ENCODE measurements at places on chromosomes 2 and 18. TPM values are rescaled to one million over a fixed set of nuclear protein-coding genes. Genes with fewer than 3 reads are reported as not detected.
A peak's percentile ranks its signal among the peaks of the same experiment; 100 is the strongest.

DNA sequence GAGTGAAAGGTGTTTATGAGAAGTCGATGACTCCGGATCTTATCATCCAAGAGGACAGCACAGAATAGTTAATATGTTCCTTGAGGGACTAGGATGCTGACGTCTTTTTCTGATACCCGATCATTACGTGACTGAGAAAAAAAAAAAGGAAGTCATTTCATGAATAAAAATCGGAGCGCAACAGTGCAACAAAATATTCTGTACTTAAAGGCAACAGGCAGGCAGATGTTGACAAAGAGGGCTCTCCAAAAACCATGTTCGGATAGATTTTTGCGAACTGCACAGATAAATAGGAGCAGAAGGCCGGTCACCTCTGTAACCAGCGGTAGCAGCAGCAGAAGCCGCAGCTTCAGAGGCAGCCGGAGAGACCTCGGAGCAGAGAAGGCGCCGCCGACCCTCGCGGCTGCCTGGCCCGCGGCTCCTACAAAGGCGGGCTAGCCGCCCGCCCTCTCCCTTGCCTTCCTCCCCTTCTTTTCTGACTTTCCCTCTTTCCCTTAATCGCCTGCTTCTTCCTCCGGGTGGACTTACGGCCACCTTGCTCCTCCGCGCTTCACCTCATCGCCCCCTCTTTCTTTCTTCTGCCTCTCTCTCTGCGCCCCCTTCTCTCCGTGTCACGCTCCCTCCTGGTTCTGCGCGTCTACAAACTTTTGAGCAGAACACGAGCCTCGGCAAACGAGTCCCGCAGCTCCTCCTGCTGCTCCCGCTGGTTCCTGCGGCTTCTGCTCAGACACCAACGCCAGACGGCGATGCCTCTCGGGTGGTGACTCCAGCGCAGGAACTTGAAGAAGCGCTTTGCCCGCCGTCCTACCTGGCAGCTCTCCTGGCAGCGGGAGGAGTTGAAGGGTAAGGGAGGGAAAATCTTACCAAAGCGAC is at the start of gene ADCYAP1:
Gene ADCYAP1, plus strand, starts transcription at position 654 of the 873 bp plus-strand sequence. CDS start 516 bp downstream, outside the sequence.
- peak; percentile 20 for DNase-seq

The SERPINB7 gene
- total RNA-seq: not detected

The IL1B gene
- total RNA-seq: 1.1 TPM

GRCh38 chr2:223068071-223068470 is 16.1 kb downstream of the KCNE4 start:
- no peak for DNase-seq

- no peak for DNase-seq
Observed at GRCh38 chr18:23127090-23127489, 8.2 kb upstream of the CABLES1 start.

DNA sequence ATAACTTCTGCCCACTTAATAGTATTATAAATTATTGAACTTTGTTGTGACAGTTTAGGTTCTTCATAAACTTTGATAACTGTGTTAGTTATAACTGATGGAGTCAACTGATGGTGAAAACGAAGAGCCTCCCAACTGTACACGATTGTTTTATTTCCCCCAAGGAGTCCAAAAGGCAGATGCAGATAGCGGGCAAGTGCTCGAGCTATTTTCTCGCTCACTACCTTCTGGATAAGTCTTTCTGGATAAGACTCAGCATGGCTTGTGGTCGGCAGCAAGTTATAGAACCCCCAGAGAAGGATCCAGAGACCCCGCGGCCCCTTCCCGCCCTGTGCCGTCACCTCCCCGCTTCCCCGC is 517 bp downstream of the GCFC2 start:
- DNase-seq: no peak

The EDAR gene
- total RNA-seq: not detected

GRCh38 chr2:229627728-229628127 is 86.6 kb downstream of the DNER start:
- DNase-seq: no peak

- DNase-seq: no peak
Observed at GRCh38 chr2:220660277-220661145, 911.6 kb downstream of the EPHA4 start.

The SERPINE2 gene
- 42.3 TPM for total RNA-seq

- DNase-seq: no peak
Observed at GRCh38 chr2:227615906-227616305, 1.3 kb upstream of the SCYGR3 start.

- no peak for DNase-seq
Observed at GRCh38 chr2:177289824-177290628, 25.5 kb upstream of the NFE2L2 start.

DNA sequence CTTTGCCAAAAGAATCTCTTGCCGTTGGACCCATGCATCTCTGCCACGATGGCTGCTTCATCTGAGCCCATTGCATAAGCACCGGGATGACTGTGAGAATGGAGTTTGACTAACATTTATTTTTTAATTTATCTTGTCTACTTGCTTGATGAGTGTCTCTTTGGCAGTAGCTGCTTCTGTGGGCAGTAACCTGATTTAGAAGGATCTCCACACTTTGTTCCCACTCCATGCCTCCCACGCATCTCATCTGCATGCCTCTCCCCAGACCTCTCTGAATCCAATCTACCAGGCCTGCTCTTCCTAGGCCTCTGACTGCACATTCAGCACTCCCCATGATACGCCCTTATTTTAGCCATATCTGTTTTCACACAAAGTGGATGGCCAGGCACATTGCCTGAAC is 23.7 kb upstream of the TMX3 start:
- no peak for DNase-seq

GRCh38 chr2:43269706-43270105 is 43.3 kb upstream of the ZFP36L2 start:
- no peak for DNase-seq

DNA sequence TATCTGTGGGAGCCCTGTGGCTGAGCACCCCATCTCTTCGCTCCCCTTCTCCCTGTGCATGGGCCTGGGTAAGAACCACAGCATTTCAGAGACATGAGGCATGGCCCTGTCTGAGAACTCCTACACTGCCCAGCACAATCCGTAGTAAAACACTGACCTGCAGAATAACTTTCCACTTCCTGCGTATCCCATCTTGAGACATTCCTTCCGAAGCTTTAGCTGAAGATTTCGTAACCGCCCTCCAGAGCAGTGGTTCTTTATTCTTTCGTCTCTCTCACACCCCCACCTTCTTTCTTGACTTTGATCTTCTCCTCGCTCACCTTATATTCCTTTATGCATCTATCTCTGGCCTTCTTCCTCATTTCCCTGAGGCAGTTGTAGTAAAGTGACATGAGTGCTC is 381.1 kb downstream of the HRH4 start:
- no peak for DNase-seq

DNA sequence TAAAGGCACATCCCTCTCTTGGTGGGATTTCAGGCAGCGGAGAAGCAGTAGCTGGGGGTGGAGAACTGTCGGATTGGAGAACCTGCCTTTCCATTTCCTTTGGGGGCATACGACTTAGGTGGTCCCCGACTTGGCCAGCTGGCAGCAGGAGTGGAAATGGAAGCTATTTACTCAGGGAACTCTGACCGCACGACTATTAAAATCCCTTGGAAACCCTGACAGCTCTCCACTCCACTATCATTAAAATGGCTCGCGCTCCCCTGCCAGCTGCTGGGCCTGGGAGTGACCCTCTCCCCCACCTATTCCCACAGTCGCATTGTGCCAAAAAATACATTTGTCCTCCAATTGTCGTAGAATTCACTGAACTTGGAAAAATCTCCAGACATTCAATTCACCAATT is 77.7 kb upstream of the APCDD1 start:
- no peak for DNase-seq

DNA sequence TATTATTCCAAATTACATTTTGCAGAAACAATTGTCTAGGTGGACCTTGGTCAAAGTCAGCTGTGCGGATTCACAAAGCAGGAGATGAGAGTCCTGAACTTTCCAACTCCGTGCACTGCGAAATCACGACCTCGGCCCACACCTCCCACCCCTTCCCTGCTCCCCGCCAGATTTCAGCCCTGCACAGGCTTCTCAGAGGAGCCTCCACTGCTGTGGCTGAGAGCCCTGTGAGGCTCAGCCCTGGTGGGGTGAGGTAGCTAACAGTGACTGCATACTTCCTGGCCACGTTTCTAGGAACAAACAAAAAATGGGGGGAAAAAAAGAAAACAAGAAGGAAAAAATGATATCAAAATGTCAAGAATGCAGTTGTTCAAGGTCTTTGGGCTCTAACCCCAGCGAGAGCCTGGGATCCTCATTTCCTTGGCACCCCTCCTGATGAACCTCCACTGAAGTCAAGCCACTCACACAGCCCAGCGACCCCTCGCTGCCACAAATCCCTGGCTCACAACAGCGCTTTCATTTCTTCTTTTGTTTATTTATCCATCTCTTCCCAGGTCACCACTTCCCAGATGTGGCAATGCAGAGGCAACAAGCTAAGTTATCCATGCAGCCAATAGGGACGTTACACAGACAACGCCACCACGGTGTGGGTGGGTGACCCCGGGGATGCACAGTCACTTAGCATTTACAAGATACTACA is 729.7 kb upstream of the ID2 start:
- no peak for DNase-seq

The CNRIP1 gene
- total RNA-seq: 39.8 TPM

GRCh38 chr2:227536445-227536844 is 62.2 kb upstream of the SCYGR2 start:
- DNase-seq: peak; percentile 15

GRCh38 chr2:135454608-135455007 is 76.4 kb downstream of the ZRANB3 start:
- no peak for DNase-seq

DNA sequence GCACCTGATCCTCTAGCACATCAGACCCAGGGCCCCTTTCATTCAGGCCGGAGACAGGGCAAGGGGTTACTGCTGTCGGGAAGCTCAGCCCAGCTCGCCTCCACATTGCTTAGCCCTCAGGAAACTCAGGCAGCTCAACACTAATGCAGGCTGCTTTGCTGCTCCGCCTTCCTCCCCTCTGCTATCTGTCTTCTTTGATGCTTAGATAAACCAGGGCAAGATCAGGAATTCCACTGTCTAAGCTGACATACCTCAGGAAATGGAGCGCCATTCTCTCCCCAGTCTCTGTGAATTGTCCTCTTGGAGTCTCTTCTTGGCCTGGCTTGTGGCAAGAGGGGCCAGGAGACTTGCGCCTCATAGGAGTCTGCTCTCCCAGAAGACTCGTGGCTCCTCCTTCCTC is 25.5 kb upstream of the EXOC6B start:
- no peak for DNase-seq

- no peak for DNase-seq
Observed at GRCh38 chr2:161578998-161579397, 45.2 kb upstream of the SLC4A10 start.

DNA sequence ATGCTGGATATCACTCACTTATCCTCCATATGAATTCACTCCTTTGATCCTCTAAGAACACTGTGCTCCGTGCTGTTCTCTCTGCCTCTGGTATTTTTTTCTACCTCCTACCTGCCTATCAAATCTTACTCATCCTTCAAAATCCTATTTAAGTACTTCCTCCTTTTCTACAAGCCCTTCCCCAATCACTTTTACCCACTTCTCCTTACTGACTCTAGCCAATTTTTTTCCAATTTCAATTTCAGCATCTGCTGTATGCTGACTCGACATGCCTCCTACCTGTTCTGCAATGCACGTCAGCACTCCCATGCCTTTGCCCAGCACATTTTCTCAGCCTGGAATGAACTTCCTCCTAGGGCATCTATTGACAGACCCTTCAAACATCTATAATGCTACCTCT is 37.3 kb upstream of the LNPK start:
- DNase-seq: no peak

DNA sequence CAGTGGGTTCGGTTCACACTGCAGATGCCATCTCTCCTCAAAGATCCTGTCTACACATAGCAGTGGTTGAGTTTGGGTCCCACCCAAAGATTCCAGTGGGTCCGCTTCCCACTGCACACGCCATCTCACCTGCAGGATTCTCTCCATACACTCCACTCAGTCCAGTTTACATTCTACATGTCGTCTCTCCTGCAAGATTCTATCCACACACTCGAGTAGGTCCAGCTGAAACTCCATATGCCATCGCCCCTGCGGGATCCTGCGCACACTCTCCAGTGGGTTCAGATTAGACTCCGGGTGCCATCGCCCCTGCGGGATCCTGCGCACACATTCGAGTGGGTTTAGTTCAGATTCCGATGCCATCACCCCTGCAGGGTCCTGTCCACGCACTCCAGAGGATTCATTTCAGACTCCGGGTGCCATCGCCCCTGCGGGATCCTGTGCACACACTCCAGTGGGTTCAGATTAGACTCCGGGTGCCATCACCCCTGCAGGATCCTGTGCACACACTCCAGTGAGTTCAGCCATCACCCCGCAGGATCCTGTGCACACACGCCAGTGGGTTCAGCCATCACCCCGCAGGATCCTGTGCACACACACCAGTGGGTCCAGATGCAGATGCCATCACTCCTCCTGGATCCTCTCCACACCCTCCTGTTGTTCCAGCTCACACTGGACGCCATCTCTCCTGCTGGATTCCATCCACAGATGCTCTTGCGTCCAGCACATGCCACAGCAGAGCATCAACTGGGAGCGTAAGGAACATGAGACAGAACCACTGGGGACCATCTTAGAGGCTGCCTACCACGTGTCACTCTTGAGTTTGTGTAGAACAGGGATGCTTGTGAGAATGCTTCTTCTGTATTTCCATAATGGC is 3.0 kb upstream of the PXDN start:
- DNase-seq: no peak

DNA sequence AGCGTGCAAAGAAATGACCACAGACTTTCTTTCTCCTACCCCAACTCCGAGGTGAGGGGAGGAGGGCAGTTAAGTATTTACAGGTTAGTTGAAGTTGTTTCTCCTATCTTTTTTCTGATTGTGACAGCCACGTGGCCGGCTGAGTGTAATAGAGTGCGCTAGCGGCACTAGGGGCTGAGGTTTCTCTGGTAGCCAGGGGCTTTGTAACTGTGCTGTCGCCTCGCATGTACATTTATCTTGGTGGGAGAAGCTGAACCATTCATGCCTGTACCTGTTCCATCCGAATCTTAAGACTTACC is 214.1 kb upstream of the STON1 start:
- DNase-seq: peak; percentile 26

The MAL gene
- not detected for total RNA-seq

The ECEL1 gene
- total RNA-seq: 6.5 TPM
